ENCODE measurements at places on chromosomes 5 and 9.

DNA sequence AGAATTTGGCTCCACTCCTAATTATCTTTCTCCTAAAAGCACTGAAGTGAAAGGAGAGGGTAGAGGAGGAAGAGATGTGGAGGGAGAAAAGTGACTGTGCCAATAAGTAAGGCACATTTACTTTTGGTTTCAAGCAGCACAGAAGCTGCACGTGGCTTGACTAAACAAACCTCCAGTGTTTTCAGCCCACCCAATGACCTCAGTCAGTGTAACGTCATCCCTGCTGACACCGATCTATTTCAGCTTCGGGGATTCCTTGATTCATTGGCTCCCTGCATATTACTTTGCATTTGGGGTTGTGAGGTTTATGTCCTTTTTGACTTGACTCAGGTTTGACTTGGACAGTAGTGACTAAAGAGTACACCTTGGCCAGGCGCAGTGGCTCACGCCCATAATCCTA lies 35.6 kb upstream of the NIM1K start:
- DNase-seq: no peak

DNA sequence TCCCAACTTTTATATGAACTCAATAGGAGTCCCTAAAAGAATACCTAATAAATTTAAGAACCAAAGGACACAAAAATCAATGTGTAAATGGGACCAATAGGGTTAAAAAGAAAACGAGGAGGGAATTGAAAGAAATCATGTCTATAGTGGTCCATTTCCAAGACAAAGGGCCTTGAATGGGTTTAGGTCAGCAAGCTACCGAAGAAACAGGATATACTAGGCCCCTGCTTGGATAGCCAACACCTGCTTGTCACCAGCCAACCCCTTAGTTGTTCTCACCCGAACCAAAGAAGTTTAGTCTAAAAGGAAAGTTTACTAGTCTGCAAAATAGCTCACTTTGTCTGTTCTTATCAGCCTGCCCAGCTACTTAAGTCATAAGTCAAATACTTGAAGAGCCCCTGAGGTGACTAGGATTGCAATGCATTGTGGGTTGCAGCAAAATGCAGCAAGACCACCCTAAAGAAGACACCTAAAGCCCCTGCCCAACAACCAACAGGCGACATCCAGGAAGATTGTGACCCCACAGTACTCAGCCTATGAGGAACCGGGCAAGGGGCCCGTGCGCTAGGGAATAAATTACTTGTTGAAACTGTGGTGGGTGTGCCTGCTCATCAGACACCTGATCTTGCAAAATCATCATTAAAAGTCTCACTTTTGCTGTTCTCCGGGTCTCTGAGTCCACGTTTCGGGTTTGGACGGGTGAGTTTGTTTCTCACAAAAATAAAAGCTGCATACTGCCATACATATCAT lies 183.9 kb upstream of the PPP1R26 start:
- DNase-seq: no peak

DNA sequence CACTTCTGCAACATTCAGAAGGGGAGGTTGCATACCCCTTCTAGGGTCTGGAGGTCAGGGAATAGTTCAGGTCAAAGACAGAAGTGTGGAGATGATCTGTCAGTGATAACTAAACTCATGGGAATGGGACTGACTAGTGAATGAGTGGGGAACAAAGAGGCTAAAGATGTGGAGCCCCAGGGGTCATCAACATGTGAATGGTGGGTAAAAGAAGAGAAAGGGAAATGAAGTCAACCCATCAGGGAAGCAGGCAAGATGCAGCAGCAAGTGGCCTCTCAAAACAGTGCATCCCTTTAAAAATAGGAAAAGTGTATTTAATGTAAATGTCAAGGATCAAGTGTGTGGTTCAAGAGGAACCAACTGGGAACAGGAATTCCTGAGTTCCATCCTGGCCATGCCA lies 69.9 kb downstream of the PLPPR1 start:
- DNase-seq: no peak

DNA sequence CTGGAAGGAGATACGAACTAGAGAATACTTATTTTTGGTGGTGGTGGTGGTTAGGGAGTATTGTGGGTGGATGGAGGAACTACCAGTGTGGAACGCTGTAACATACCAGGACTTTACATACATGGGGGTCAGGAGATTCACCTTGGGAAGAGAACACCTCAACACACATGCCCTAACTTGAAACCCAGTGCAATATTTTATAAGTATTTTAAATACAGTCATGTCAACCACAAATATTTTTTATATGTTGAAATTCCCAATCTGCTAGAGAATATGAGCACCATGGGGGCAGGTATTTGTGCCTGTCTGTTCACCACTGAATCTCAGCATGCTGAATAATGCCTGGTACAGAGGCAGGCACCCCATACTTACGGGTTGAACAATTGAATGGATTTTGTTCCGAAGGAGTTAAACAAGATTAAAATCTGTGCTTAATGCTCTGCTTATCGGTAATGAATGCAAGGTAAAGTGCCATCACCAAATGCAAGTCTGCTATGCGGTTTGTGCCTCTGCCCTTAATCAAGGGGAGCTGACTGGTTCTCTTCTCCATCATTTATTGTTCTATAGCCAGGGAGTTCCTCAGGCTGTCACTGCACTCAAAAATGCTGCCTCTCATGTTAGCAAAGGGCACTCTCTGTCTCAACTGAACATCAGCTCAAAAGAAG lies 65.3 kb downstream of the RASEF start:
- DNase-seq: no peak

DNA sequence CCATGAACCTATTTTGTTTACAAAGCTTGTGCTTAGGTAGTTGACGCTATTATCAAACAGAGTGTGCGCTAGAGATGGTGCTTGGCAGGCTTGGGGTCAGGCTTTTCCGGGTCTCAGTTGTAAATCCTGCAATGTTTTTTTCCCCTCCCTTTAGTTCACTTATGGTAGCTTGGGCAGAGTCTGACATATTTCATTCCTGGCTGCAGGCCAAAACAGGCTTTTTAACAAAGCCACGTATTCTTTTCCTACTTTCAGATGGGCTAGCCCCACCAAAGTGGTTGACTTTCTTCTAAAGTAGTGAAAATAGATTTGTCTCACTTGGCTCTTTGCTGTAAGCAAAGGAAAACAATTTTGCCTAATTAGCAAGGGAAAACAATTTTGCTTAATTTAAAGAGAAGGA lies 58.0 kb upstream of the FBN2 start:
- no peak for DNase-seq

DNA sequence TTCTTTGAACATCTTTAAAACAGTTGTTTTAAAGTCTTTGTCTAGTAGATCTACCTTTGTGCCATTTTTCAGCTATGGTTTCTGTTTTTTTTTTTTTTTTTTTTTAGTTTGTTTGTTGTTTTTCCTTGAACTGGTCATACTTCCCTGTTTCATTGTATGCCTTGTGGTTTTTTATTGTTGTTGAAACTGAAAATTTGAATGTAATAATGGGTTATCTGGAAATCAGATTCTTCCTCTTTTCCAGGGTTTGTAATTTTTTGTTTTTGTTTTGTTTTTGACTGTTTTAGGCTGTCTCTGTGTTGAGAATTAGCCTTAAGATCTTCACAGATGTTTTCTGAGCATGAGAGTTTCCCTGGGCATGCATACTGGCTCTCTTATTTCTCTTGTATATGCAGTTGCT lies 269.6 kb upstream of the DAP start:
- DNase-seq: no peak

- DNase-seq: no peak
Measured at GRCh38 chr9:33372900-33373299, 29.5 kb downstream of the AQP7 start.

DNA sequence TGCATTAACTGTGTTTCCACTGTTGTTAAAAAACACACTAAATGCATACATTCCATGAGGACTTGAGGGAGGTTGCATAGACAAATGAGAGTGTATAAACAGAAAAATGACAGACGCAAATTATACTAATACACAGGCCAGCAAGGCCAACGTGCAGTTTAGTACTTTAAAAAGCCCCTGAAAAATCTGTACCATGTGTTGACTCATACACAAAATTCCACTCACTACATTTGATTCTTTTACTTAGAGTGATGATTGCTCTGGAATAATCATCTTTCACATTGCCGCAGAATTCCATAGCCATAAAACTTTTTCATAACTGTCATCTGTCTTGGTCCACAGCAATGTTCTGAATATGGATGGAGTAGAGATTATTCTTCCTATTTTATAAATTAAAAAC lies 215.7 kb downstream of the FAM114A2 start:
- no peak for DNase-seq

DNA sequence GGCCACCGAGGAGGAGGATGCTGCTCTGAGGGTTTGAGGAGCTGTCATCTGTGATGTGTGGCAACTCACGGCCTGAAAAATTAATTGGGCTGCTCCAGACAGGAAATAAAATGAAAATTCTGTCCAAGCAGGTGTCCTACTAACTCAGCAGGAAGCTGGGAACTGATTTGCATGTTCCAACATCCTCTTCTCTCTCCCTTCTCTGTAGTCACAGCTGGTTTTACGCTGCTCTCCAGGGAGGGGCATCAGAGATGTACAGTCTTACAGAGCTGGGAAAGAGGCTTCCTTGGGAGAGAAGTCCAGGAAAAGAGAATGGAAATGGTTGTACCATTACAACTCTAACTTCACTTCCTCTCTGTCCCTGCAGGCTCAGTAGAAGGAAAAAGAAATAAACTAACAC lies 24.2 kb upstream of the SIL1 start:
- DNase-seq: no peak

- DNase-seq: no peak
Measured at GRCh38 chr5:74471875-74472274, 168.7 kb downstream of the ENC1 start.

GRCh38 chr9:127966416-127967150 lies 14.2 kb downstream of the EEIG1 start:
- no peak for DNase-seq

GRCh38 chr5:139043157-139043905 lies 154.8 kb downstream of the SIL1 start:
- DNase-seq: no peak

GRCh38 chr9:78314953-78315870 lies 18.3 kb downstream of the PSAT1 start:
- no peak for DNase-seq

DNA sequence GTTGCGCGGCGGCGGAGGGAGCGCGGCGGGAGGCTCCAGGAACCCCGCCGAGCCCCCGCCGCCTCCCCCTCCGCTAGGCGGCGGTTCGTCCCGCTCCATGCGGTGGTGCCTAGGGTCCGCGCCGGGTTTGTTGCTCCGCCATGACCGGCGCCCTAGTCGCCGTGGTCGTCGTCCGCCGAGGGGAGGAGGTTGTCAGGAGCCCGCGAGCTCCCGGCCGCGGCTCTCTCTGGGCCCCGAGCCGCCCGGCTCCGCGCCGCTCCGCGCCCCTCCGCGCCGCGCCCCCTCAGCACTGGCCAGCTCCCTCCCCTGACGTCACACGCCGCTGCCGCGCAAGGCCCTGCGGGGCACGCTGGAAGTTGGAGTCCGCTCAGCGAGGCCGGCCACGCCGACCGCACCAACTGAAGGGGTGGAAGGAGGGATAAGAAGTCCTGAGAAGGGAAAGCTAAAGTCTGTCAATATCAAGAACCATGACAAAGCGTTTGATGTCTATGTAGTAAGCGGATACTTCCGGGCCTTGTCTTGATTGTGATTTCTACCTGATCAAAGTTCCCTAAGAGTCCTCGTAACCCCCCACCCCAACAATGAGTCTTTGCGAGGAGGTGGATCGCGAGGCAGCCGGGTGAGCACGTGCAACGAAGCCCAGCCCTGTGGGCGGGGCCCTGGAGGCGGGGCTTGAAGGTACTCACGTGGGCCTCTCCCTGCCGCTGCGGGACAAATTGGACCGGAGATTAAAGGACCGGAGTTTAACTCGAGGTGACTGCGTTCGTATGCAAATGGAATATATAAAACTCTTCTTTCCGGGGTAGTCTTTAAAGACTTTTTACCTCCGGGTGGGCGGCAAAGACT lies at the start of gene NR6A1:
TSS of gene NR6A1 (minus strand) at position 291 of the 846 bp plus-strand sequence.
- DNase-seq: peak; percentile 85

DNA sequence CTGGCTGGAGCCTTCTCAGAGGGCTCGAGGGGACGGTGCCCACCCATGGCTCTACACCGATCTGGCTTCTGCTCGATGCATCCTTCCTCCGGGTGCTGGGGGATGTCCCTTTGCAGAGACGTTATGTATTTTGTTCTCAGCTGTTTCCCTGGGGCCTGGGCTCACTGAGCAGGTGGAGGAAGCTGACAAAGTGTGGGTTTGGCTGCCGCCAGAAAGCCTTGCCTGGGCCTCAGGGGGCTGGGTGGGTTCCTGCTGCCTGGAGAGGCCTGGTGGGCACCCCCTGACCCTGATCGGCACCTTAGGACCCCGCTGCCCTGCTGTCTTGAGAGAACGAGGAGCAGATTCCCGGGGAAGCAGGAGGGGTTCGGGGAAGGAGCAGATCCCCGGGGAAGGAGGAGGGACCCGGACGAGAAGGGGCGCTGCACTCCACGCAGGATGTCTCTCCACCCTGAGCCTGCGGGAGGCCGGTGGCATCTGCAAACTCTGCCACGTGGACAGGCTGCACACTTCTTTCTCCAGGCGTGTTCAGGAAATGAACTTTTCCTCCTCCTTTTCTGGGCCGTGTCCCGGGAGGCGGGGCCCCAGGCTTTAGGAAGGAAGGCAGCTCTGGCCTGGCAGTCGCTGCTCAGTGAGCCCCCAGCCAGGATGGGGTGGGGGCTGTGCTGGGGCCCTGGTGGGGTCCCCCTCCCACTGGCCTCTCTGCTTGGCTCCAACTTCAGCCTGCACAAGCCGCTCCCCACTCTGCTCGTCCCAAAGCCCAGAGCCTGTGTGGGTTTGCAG lies 148.9 kb downstream of the RXRA start:
- no peak for DNase-seq

- DNase-seq: no peak
Measured at GRCh38 chr5:1368236-1368635, 23.3 kb upstream of the CLPTM1L start.

DNA sequence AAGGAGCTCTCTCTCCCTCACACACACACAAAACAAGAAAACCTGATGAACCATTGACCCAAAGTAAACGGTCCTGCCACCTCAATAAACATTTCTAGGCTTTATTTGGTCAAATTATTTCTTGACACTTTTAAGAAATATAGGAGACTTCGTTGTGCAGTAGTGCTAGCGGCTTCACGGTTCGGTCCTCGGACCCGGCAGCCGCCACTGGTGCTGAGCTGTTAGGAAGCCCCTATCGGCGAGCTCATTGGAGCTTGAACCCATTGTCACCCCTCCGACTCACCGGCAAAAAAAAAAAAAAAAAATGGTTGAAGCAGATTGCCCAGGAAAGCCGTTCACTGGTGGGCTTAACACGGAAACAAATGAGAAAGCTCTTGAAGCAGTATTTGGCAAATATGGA lies 1695.6 kb upstream of the ACO1 start:
- DNase-seq: no peak

DNA sequence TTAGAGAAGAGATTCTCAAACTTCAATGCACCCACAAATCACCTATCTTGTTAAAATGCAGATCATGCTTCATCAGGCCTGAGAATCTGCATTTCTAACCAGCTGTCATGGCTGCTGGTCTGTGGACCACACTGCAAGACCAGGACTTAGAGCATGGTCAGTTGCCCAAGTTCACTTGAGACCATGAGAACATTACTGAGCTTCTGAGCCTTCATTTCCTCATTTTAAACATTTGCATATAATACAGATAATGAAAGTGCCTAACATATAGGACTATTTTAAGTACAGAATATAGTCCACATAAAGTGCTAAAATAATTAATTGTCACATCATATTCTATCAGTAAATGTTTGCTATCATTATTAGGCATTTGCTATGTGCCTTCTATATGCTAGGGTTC lies 260.8 kb upstream of the TNC start:
- no peak for DNase-seq

GRCh38 chr5:179258922-179259730 lies 86.1 kb downstream of the ADAMTS2 start:
- no peak for DNase-seq

- no peak for DNase-seq
Measured at GRCh38 chr5:154944716-154945115, 3.8 kb downstream of the MRPL22 start.
